ENCODE measurements at places on chromosomes 12 and 14.
A peak's percentile ranks its signal among the peaks of the same experiment; 100 is the strongest.

DNA sequence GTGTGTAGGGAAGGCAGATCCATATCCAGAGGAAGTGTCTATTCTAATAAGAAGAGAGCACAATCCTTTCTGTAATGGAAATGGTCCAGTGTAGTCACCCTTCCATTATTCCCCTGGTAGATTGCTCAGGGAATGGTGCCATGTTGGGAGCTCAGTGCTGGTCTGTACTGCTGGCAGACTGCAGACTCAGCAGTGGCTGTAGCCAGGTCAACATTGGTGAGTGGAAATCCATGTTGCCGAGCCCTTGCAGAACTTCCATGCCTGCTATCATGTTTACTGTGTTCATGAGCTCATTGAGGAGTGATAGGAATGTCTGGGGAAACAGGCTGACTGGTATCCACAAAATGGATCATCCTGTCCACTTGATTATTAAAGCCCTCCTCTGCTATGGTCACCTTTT lies 128.7 kb downstream of the MIPOL1 start:
- DNase-seq = no peak

- no peak for DNase-seq
Observed at GRCh38 chr12:2691006-2691344, 103.8 kb upstream of the FKBP4 start.

- DNase-seq = no peak
Observed at GRCh38 chr12:68932961-68933893, at the start of gene CPM. CPM (minus strand) TSS chr12:68933171; CDS start chr12:68932837, 334 bp downstream.

GRCh38 chr12:118185602-118186397 lies 49.9 kb downstream of the PEBP1 start:
- DNase-seq = no peak

- DNase-seq = no peak
Observed at GRCh38 chr12:100913872-100914592, 119.5 kb downstream of the ANO4 start.

GRCh38 chr12:976644-977043 lies 14.4 kb upstream of the ERC1 start:
- no peak for DNase-seq

DNA sequence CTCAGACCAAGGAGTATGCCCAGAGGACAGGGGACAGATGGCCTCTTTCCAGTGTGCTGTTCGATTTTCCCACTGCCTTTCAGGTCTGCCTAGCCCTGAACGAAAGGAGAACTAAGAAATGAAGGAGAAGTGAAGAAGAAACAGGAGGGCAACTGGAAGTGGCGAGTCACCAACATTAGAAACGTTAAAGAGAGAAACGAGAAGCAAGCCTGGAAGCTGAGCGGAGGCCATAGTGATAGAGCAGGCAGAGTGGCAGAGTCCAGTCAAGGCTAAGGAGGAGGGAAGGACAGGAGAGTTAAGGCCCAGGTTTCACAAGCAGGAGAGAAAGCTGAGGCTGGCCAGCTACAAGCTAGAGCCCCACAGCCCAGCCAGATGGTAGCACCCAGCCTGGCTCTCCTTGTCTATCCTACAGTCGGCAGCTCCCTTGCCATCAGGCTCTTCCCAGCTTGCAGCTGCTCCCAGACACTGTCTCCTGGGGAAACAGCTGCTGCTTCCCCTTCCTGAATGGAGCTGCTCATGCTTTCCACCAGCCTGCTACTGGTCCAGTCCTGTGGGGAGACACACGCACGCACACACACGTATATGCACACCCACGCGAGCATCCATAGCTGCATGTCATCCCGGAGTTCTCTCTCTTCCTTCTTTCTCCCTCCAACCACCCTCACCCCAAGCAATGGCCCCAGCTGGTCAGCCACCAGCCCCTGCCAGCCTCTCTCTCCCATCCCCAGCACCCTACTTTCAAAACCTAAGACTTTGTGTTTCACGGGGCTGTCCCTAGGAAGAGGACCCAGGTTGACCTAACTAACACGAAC lies 139.7 kb upstream of the CCND2 start:
- DNase-seq = no peak

DNA sequence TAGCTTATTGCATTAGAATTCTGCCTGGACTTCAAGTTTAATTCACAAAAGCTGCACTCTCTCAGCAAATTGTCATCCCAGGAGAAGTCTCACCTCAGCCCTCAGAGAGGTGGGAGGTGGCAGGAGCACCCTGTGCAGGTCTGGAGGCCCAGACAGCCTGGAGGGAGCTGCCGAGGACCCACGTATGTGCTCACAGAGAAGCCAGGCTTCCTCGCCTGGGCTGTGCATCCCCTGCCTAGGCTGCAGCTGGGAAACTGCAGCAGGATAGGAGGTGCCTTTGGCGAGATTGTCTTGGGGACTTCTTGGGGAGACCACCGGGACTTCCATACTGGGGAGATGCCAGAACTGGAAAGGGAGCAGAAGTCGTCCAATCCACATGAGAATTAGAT lies 8.8 kb downstream of the CPNE6 start:
- DNase-seq = no peak

GRCh38 chr14:95876761-95877538 lies at the start of gene TUNAR:
TUNAR (plus strand) TSS chr14:95876832.
- no peak for DNase-seq

DNA sequence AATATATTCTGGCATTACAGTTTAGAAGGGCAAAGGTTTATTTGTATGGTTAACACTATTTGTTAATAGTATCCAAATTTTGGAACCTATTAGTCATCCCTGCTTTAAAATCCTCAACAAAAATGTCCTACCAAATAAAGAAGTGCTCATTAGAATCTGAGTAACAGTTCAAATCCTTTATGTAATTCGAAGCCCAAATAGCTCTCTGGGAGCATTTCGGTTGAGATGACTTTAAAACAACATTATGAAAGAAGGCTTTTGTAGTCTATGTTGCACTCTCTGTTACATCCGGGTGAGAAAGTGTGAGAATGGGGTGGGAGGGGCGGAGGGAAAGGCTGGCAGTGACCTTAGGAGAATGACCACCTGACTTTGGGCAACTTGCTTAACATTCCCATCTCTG lies 59.7 kb downstream of the SLC38A1 start:
- DNase-seq = no peak

GRCh38 chr12:53508534-53509170 lies 1.4 kb upstream of the NPFF start:
- peak; percentile 66 for DNase-seq

GRCh38 chr14:68682166-68683103 lies 110.4 kb downstream of the ZFP36L1 start:
- peak; percentile 78 for DNase-seq

GRCh38 chr14:99891900-99892299 lies 98.7 kb downstream of the EML1 start:
- no peak for DNase-seq

DNA sequence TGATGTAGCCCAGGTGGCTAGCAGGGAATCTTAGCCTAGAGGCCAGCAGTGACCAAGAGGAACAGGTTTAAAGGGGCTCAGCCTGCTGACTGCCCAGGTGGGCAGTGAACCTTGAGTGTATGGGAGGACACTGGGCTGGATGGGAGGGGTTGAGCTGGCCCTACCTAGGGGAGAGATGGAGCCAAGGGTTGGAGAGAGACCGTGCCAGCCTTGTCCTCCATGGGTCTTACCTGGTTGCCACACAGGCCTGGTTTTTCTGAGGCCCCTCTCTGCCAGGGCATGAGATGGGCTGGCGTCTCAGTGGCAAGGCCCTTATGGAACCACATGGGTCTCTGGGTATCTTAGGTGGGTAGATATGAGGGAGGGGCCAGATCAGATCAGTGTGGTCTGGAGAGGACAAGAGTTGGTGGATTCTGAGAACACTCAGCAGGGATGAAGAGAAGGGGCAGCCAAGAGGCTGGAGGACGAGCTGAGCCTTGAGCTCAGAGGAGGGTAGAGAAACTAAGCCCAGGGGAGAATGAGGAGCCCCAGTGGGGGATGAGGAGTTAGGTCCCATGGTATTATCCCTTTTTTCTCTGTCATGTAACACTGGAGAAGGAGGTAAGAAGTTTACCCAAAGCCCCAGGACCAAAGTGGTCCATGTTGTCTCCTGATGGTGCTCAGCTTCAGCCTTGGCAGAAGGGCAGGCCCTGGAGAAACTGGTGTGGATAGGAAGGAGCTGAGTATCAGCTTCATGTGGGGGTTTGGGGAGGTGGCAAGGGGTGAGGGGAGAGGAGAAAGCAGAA lies 3.7 kb downstream of the GZMB start:
- no peak for DNase-seq

GRCh38 chr14:56005191-56006053 lies 112.8 kb upstream of the PELI2 start:
- no peak for DNase-seq

DNA sequence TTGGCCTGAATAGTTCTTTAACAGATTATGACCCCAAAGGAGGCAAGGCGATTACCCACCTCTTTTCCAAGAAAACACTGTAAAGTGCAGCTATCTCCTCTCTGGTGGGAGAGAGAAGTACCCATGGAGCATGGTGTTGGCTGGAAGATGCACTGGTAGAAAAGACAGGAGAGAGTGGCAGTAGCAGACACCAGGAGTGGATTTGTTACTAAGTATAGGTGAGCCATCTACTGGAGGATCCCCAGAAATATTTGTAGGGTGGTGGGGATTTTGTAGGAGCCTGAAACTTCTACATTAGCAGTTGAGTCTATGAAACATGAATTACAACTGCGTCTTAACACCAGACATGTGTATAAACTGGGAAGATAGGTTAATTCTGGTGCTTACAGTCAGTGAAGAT lies 148.0 kb downstream of the SLC38A4 start:
- peak; percentile 15 for DNase-seq

GRCh38 chr12:103241184-103241583 lies 254.6 kb downstream of the C12orf42 start:
- DNase-seq = no peak

- DNase-seq = no peak
Observed at GRCh38 chr12:74071182-74071581, 466.5 kb upstream of the ATXN7L3B start.

GRCh38 chr12:85920324-85920947 lies 46.3 kb downstream of the NTS start:
- DNase-seq = peak; percentile 17

GRCh38 chr14:106235356-106236159 lies 709.2 kb downstream of the TMEM121 start:
- DNase-seq = no peak

DNA sequence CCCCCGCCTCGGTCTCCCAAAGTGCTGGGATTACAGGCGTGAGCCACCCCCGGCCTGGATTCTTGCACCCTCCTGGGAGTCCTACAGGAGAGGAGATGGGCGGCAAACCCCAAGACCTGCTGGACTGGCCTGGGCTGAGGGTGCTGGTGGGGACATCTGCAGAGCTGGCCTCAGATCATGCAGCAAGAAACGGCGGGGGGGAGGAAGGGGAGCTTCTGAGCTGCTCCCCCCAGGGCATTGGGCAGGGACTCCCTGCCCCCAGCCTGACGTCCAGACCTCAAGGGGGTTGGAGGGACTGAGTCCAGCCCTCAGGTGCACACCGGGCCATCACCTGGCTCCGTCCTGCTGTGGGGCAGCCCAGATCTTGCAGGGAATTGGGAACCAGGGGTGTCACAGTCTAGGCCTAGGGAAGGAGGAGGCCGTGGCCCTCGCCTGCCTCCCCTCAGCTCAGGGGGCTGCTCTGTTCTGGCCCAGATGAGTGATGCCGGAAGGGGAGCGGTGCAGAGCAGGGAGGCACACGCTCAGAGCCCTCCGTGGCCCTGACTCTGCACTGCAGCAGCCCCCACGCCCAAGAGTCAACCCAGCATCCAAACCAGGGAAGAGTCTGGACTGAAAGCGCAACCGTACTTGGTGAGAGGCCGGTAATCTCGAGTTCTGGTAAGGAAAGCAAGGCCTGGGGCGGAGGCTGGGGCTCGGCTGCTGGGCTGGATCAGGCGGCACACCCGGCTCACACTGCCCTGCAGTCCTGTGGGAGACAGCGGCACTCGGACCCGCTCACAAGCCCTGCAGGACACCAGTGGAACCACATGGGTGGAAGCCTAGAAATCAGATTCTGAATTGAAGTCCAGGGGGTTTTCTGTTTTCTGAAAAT lies 8.9 kb upstream of the AMN start:
- DNase-seq = no peak

- no peak for DNase-seq
Observed at GRCh38 chr14:99055816-99056215, 216.2 kb downstream of the BCL11B start.

GRCh38 chr12:57171668-57172067 lies 24.2 kb upstream of the LRP1-AS start:
- DNase-seq = no peak

DNA sequence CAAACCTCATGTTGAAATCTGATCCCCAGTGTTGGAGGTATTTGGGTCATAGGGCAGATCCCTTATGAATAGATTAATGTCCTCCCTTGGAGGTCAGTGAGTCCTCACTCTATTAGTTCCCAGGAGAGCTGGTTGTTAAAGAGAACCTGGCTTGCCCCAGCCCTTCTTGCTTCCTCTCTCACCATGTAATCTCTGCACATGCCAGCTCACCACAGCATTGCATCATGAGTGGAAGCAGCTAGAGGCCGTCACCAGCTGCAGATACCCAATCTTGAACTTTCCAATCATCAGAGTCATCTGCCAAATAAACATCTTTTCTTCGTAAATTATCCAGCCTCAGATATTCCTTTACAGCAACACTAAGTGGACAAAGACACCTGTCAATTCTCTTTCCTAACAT lies 161.8 kb upstream of the IGF1 start:
- DNase-seq = no peak

DNA sequence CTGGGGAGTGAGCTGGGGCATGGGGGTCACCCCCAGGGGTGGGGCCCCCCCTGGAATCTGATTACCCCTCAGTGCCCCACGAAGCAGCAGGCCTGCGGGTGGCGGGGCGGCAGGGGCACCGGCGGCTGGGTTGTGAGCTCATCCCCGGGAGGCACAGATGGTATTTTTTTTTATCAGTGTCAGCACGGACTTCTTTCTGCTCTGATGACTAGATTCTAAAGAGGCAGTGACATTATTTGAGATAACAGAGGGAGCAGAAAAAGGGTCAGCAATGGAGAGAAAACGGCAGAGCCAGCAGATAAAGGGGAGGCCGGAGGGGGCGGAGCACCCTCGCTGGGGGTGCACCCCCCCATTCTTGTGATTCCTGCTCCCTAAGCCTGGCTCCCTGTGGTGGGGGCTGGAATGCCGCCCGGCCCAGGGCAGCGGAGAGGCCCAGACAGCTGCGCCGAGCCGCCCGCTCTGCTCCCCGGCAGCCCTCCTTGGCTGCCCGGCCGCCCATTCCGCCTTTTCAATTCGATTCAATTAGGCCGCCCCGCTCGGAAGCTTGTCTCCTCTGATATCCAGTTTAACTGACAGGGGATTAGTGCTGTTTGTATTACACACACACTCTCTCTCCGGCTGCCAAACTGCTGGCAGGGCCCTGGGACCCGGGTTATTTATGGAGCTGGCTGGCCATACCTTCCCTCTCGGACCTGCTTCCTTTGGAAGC lies 32.9 kb downstream of the MVK start:
- DNase-seq = no peak

- no peak for DNase-seq
Observed at GRCh38 chr12:52122904-52123303, 43.4 kb downstream of the SMIM41 start.

GRCh38 chr14:103523575-103523954 lies 935 bp upstream of the CKB start:
- DNase-seq = no peak

- no peak for DNase-seq
Observed at GRCh38 chr12:67804168-67804567, 155.6 kb downstream of the DYRK2 start.
